ENCODE measurements at places on chromosomes 1 and 21. TPM values are rescaled to one million over a fixed set of nuclear protein-coding genes. Genes with fewer than 3 reads are reported as not detected.

- no peak for DNase-seq
Observed at GRCh38 chr1:220448217-220448616, 79.7 kb upstream of the MARK1 start.

Gene GBP3
- total RNA-seq = 7.3 TPM

Gene CHD5
- total RNA-seq = 0.11 TPM

Gene DMBX1
- total RNA-seq = not detected

DNA sequence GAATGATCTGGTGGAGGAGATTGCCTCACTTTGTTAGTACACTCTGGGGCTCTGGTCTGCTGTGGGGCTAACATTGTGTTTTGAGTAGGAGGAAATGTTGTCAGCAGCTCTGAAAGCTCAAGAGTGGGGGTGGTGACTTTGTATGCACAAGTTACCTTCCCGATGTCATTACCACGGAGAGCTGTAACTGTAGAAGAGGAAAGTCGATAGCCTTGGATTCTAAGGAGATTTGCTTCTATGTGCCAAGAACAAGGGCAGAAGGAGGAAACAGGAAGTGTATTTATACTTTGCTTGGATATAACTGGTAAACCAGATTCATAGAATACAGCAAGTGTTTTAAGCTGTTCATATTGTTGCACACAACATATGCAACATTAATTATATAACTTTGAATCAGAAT lies 196.1 kb downstream of the AMY1C start:
- no peak for DNase-seq

Gene FAM72D
- 3.3 TPM for total RNA-seq

- no peak for DNase-seq
Observed at GRCh38 chr1:3514404-3514803, 59.9 kb downstream of the ARHGEF16 start.

- DNase-seq = no peak
Observed at GRCh38 chr1:164188497-164188896, 370.5 kb upstream of the PBX1 start.

GRCh38 chr1:215710036-215710898 lies 143.2 kb downstream of the KCTD3 start:
- DNase-seq = peak; percentile 3

- DNase-seq = no peak
Observed at GRCh38 chr1:227786673-227787512, 28.6 kb upstream of the PRSS38 start.

DNA sequence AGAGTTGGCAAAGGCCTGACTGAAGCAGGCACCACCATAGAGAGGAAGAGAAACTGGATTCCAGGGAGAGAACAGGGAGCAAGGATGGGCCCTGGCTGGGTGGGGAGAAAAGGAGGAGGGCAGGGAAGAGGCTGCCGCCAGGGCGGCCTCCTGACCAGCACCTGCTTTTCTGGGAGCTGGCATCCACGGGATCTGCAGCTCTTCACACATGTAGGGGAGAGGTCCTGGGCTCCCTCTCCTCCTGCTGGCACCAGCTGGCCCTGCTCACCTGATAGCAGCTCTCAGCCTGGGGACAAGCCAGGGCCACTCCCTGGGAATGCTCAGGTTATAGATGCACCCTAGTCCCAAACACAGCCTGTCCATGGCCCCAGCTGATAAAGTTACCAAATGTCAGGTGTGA lies 39.9 kb downstream of the TEX35 start:
- no peak for DNase-seq

- DNase-seq = no peak
Observed at GRCh38 chr1:18795002-18795689, 64.3 kb downstream of the TAS1R2 start.

DNA sequence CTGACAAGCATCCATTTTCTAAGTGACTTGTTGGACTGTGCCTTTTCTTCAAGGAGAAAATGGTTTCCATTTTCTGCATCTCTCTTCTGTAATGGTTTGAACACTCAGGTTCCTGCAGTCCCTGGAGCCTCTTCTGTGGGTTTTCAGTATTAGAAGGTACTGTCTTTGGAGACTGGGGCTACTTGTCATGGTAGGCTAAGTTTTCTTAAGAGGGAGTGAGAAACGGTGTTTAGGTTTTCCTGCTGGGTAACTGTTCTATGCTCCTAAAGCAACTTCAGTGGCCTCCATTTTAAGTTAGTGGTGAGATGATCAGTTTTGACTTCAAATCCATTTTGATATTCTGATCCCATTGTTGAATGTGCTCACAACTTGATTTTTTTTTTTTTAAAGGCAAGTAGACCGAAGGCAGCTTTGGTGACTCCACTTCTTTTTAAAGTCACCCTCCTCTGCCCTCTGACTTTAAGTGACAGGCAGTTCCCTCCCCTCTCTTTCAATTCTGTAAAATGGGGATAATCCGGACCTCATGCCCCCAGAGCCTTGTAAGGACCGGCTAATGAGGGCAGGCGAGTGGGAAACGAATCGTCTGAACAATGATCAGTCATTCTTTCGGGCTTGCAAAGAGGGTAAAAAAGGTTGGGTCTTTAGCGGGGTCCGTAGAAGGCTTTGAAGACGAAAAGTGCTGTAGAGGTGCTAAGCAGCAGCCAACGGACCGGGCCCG lies 1.0 kb upstream of the ARID1A start:
- no peak for DNase-seq

Gene PTGFR
- total RNA-seq = 0.14 TPM

DNA sequence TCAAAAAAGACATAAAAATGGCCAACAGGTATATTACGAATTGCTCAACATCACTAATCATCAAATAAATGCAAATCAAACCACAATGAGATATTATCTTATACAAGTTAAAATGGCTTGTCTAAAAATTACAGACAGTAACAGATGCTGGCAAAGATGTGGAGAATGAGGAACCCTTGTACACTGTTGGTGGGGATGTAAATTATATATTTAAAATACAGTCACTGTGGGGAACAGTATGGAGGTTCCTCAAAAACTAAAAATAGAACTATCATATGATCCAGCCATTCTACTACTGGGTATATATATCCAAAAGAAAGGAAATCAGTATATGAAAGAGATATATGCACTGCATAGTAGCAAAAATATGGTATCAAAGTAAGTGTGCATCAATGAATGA lies 1037.2 kb upstream of the B3GALT2 start:
- DNase-seq = no peak

- peak; percentile 98 for DNase-seq
Observed at GRCh38 chr1:192485692-192486436, 89.7 kb upstream of the RGS1 start.

Gene OR2T6
- not detected for total RNA-seq

- DNase-seq = no peak
Observed at GRCh38 chr1:77687519-77687906, 5.1 kb upstream of the ZZZ3 start.

DNA sequence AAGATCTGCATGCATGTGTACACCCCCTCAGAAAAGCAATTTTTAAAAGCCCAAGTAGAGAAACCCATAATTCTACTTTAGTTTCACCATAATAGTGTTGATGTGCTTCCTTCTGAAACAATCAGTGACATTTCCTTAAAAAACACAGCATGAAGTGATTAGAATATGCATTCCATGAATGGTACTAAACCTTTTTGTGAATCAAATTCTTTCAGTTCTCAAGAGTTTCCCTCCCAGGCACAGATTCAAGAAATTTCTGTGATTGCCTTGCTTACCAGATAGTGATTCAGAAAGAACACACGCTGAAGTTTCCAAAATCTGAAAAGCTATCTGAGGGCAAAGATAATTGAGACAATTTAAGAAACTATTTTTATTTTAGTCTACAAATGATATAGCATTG lies 136.4 kb upstream of the ADGRL2 start:
- no peak for DNase-seq
